Esophagus squamous epithelium (tissue), 5 donors: ENCODE measurements at places on chromosomes 7 and 10.

- H3K4me1 ChIP-seq = peaks cover 10% of the 10 kb centered on the region
- no peaks in the 10 kb centered on the region for H3K36me3 ChIP-seq
- H3K4me3 ChIP-seq = no peak overlapping the region
- DNase-seq = no peak
These were observed 44.0 kb upstream of the COL13A1 start for GRCh38 chr10:69757553-69758309.

GRCh38 chr7:99623702-99624447 is 7.1 kb downstream of the ZSCAN25 start:
- H3K36me3 ChIP-seq = peaks cover 100% of the 10 kb centered on the region

DNA sequence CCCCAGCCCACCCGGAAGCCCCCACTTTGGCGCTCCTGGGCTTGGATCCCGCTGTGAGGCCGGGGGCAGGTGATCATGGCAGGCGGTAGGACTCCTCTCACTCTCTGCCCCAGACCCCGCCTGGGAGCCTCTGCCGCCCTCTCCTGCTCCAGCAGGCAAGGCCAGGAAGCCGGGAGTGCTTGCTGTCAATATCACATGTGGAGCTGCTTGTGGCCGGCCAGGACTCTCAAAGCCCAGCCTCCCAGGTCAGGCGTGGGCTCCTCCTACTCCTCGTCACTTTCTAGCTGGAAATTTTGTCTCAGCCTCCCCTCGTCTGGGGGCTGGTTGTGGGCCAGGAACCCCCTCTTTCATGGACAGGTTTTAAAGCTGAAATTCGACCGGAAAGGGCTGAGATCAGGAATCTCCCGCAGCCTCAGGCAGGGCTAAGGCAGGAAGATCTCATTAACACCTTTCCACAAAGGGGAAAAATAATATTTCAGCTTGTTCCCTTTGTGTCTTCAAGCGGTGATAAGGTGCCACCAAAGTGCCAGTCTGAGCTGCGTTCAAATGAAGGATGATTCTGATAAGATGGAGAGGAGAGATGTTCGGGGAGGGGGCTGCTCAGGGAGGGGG is 273.6 kb upstream of the PODXL start:
- no peak overlapping the region for H3K27ac ChIP-seq
- no peak overlapping the region for H3K4me3 ChIP-seq
- no peaks in the 10 kb centered on the region for H3K4me1 ChIP-seq
- no peaks in the 10 kb centered on the region for H3K36me3 ChIP-seq
- no peak for DNase-seq

DNA sequence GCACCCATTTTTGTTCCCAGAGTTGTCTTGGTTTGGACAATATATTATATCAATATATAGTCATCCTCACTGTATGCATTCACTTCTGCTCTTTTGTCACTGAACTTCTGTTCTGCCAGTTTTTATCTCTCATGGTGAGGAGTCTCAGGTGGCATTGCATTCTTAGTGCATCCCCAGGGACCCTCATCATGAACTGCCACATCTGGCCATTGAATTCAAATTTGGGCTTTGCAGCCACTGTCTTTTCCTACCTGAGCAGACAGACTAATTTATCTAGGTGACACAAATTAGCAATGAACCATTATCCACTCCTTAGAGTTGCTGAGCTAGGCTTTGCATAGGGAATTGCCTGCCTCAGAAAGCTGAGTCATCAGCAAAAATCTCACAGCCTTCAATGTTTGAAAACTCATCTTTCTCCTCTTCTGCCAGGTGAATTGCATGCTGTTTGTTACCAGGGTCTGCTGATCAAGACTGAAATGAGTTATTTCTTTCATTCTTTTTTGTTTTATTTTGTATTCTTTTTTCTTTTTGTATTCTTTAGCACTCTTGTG is 316.8 kb upstream of the MTPN start:
- H3K36me3 ChIP-seq = no peaks in the 10 kb centered on the region
- no peaks in the 10 kb centered on the region for H3K27me3 ChIP-seq
- no peaks in the 10 kb centered on the region for H3K4me1 ChIP-seq
- DNase-seq = no peak
- no peak overlapping the region for H3K4me3 ChIP-seq
- H3K27ac ChIP-seq = no peak overlapping the region

- H3K27me3 ChIP-seq = no peaks in the 10 kb centered on the region
- H3K36me3 ChIP-seq = peaks cover 37% of the 10 kb centered on the region
- no peak for DNase-seq
- peaks cover 13% of the 10 kb centered on the region for H3K4me1 ChIP-seq
- H3K27ac ChIP-seq = no peak overlapping the region
These were observed 5.1 kb downstream of the SFXN3 start for GRCh38 chr10:101035916-101036702.

- no peaks in the 10 kb centered on the region for H3K4me1 ChIP-seq
- no peaks in the 10 kb centered on the region for H3K36me3 ChIP-seq
- no peak for DNase-seq
- H3K27me3 ChIP-seq = no peaks in the 10 kb centered on the region
- no peak overlapping the region for H3K4me3 ChIP-seq
These were observed 121.1 kb upstream of the ZEB1 start for GRCh38 chr10:31197886-31198285.

- no peak overlapping the region for H3K27ac ChIP-seq
- H3K27me3 ChIP-seq = no peaks in the 10 kb centered on the region
- DNase-seq = no peak
- no peak overlapping the region for H3K4me3 ChIP-seq
- H3K36me3 ChIP-seq = no peaks in the 10 kb centered on the region
- no peaks in the 10 kb centered on the region for H3K4me1 ChIP-seq
These were observed 128.4 kb upstream of the SMIM30 start for GRCh38 chr7:113246738-113247137.

- H3K4me1 ChIP-seq = peaks cover 5% of the 10 kb centered on the region
- no peak for DNase-seq
- no peak overlapping the region for H3K4me3 ChIP-seq
- no peaks in the 10 kb centered on the region for H3K36me3 ChIP-seq
These were observed 127.4 kb upstream of the INHBA start for GRCh38 chr7:41830271-41830670.

- H3K4me1 ChIP-seq = no peaks in the 10 kb centered on the region
- no peaks in the 10 kb centered on the region for H3K27me3 ChIP-seq
- no peak for DNase-seq
These were observed 183.4 kb downstream of the DNAJB6 start for GRCh38 chr7:157520249-157520648.

GRCh38 chr7:77752016-77752415 is 46.2 kb downstream of the TMEM60 start:
- DNase-seq = no peak
- peaks cover 46% of the 10 kb centered on the region for H3K36me3 ChIP-seq
- H3K27me3 ChIP-seq = no peaks in the 10 kb centered on the region
- peaks cover 22% of the 10 kb centered on the region for H3K4me1 ChIP-seq
- H3K27ac ChIP-seq = no peak overlapping the region

DNA sequence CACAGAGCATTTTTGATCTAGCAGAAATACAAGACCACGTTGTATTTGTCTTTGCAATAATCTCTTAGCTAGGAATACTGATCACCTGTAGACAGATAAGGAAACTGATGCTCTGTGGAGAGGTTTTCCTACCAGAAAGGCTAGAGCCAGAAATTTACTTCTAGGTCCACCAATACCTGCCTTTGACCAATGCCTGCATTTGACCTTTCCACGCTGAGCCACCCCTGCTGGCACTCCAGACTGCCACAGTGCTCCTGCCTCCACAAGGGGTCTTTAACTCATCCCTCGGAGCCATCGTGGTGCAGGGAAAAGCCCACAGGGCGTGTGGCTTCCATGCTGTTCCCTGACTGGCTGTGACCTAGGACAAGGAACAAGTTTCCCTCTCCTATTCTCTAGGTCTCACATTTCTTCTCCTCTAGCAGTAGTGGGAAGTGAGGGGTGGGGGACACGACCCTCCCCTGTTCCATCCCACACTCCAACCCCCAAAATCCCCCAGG is 1.5 kb upstream of the ELN start:
- H3K27ac ChIP-seq = peak overlapping the region; percentile 93
- no peaks in the 10 kb centered on the region for H3K36me3 ChIP-seq
- peaks cover 98% of the 10 kb centered on the region for H3K4me1 ChIP-seq

DNA sequence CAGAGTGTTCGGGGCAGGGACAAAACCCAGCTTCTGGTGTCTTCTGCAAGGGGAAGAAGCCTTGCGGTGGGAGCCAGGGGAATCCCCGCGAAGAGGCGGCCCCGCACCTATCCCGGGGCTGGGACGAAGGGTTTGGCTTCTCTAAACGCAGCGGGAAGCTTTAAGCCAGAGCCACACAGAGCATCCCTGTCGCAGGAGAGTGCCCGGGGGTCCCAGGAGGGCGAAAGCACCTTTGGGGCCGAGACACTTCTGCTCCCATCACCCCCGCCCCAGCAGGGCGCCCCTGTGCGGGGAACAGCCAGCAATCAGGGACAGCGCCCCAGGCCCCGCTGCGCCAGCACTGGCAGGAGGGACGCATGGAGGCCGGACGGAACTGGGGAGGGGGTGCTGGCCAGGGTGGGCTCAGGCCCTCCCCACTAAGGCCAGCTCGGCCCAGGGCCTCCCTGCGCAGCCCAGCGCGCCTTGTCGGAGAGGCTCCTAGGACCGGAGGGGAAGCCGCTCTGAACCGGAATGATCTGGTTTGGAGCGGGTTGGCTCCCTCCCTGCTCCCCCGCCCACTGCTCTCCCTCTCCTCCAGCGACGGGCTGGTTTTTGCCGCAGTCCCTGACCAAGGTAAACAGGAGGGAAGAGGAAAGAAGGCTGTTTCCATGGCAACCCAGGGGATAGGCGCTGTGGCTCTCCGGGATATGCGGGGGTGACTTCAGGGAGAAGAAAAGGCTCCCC is 63.9 kb downstream of the TMEM209 start:
- H3K4me3 ChIP-seq = peak overlapping the region; percentile 68
- peak overlapping the region; percentile 67 for H3K27ac ChIP-seq
- no peaks in the 10 kb centered on the region for H3K27me3 ChIP-seq
- no peak for DNase-seq

GRCh38 chr7:131562941-131563340 is 6.5 kb upstream of the PODXL start:
- peaks cover 8% of the 10 kb centered on the region for H3K4me1 ChIP-seq
- DNase-seq = no peak
- no peaks in the 10 kb centered on the region for H3K27me3 ChIP-seq
- no peak overlapping the region for H3K4me3 ChIP-seq

- peaks cover 33% of the 10 kb centered on the region for H3K36me3 ChIP-seq
- no peak for DNase-seq
- H3K27ac ChIP-seq = no peak overlapping the region
- H3K4me3 ChIP-seq = no peak overlapping the region
- no peaks in the 10 kb centered on the region for H3K27me3 ChIP-seq
These were observed 2.2 kb downstream of the NDST2 start for GRCh38 chr10:73809061-73809818.

DNA sequence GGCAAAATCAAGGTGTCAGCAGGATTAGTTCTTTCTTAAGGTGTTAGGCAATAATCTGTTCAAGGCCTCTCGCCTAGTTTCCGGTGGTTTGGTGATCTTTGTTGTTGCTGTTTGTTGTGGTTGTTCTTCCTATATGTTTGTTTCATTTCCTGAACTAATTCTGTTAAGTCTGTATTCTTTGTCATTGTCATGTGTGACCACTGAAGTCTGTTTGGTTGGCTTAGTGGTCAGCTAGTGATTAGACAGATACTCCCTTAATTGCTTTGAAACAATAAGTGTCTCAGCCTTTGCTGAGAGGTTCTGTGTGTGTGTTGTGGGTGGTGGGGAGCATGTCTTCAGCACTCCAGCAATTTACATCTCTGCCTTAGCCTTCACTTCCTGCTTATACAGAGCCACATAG is 46.0 kb downstream of the ABCC2 start:
- no peak overlapping the region for H3K4me3 ChIP-seq
- no peaks in the 10 kb centered on the region for H3K36me3 ChIP-seq
- H3K27ac ChIP-seq = no peak overlapping the region

DNA sequence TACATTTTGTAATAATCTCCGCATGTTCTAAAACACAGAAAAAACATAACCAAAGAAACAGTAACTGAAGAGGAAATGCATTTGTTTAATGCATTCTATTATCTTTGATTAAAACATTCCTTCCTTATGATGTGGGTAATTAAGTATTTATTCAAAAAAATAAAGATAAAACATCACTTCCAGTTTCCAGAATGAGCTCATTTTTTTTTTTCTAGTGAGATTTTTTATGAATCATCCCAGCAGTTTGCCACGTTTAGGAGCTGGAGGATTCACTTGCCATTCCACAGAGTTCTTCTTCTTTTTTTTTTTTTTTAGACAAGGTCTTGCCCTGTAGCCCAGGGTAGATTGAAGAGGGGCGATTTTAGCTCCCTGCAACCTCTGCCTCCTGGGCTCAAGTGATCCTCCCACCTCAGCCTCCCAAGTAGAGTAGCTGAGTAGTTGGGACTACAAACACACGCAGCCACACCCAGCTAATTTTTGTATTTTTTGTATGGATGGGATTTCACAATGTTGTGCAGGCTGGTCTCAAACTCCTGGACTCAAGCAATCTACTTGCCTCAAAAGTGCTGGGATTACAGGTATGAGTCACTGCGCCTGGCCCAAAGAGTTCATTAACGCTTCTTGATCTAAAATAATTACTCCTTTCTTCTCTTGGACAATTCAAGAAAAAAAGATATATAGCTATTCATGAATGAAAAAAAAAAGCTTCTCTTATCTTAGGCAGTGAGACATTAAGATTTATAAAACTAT is 177.3 kb downstream of the DKK1 start:
- no peak for DNase-seq
- H3K4me1 ChIP-seq = no peaks in the 10 kb centered on the region
- no peaks in the 10 kb centered on the region for H3K27me3 ChIP-seq

DNA sequence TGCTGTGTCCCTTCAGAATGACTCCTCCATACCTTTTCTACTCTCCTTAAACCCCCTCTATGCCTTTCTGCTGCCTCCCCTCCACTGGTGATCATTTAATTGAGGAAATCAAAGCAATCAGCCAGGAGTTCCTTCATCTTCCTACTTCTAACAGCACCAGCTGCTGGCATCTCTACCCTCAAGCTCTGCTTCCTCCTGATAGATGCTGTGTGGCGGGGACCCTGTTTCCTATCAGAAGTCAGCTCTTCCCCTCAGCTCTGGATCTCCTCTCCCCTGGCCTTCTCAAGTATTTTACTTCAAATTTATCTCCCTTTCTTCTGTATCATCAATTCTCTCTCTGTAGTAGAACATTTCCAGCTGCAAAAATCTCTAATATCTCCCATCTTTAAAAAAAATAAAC is 183.7 kb downstream of the ELMO1 start:
- H3K4me1 ChIP-seq = no peaks in the 10 kb centered on the region
- no peaks in the 10 kb centered on the region for H3K27me3 ChIP-seq
- no peak overlapping the region for H3K4me3 ChIP-seq
- DNase-seq = no peak
- no peaks in the 10 kb centered on the region for H3K36me3 ChIP-seq

- DNase-seq = no peak
- H3K4me3 ChIP-seq = no peak overlapping the region
- H3K36me3 ChIP-seq = no peaks in the 10 kb centered on the region
- no peaks in the 10 kb centered on the region for H3K4me1 ChIP-seq
- no peaks in the 10 kb centered on the region for H3K27me3 ChIP-seq
These were observed 20.7 kb downstream of the VSTM4 start for GRCh38 chr10:49094646-49095045.
